ENCODE measurements at places on chromosomes 1 and 21.

- no peak for DNase-seq
Measured at GRCh38 chr1:118773656-118774055, 214.5 kb downstream of the TBX15 start.

DNA sequence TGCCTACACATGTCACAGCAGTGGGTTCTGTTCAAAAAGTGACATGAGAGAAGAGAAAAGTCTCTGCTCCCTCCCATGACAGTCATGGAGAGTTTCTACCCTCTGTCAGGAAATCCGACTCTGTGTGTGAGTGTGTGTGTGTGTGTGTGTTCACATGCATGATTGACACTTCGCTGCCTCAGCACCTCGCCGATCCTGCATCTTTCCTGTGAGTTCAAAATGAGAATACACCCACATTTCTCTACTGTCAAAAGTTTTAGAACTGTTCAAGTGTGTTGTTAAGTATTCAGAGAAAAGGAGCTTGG is 46.2 kb upstream of the COX20 start:
- no peak for DNase-seq

DNA sequence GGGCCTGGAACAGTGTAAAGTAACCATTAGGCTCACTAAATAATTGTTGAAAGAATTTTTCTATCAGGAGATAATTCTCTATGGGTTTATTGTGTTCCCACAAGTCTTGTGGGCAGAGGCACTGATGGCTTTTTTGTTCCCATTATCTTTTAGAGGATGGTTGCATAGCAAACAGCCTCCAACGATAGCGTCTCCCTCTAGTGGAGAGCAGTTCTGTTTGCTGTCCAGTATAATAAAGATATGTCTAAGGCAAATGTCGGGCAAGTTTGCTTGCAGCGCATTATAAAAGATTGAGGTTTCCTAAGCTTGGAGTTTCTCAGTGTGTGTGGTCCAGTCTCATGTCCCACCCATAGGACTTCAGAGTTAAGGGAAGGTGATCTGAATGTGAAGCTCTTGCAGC is 1.3 kb upstream of the SLC6A17 start:
- DNase-seq = no peak

DNA sequence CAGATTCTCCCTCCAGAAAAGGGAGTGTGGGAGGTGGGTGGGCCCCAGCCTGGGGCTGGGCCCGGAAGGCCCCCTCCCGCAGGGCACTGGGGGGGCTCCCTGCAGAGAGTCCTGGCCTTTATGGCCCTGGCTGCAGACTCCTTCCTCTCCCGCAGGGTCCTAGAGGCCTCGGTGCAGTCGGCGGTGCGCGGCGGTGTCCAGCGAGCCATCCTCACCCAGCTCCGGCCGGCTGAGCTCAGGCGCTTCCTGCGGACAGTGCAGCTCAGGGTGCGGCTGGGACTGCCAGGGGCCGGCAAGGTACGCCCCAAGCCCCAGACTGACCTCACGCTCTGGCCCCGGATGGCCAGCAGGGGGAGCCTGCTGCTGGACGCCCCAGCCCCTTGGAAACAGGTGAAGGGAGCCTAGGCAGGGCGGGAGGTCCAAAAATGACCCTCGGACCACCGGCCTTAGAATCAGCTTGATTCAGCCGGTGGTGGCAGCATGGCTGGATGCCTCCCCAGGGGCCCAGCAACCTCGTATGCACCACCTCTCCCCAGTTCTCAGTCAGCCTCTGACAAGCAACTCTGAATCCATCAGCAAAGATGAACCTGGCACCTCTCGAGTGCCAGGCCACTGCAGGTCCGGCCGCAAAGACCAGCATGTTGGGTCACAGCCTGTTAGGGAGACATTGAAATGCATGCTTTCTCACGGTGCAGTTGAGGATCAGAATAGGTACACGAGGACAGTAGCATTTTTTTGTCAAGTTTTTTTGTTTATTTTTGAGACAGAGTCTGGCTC is 20.6 kb downstream of the MTHFR start:
- DNase-seq = peak; percentile 24

- no peak for DNase-seq
Measured at GRCh38 chr1:186511761-186512637, 51.1 kb upstream of the PDC start.

GRCh38 chr1:39046613-39047210 is 20.6 kb downstream of the NDUFS5 start:
- no peak for DNase-seq

DNA sequence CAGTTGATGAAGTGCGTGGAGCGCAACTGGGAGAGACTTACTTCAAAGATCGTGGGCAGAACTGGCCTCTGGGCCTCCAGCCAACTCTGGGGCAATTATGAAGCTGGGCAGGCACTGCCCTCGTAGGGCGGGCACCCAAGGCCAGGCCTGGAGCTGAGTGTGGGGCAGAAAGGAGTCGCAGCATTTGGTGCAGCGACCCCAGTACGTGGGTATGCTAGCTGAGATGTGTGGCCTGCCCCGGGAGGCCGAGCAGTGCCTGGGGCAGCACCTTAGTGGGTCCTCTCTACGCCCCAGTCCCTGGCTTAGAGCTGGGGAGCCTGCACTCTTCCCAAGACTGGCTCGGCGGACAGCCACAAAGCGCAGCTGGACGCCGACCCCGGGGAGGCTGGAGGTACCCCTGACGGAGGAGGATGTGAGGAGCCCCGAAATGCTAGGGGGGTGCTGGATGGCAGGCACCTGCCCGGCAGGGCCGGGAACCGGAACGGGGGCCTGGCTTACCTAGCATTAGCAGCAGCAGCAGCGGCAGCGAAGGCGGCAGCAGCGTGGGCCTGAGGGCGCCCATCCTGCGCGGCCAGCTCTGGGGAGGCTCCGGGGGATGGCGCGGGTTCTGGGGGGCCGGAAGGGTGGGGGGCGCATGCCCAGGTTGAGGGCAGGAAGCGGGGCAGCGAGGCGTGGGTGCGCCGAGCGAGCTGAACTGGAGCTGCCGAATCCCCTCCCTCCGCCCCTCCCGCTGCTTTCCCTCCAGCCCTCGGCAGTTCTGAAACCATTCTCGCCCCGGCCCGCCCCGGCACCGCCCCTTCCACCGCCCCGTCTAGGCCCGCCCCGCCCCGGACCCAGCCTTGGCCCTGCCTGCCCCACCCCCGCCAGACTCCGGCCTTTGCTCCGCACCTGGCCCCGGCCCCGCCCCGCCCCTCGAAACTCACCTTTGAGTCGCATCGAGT is at the start of gene IGSF8:
IGSF8 (minus strand) TSS at position 709 of the 941 bp plus-strand sequence; CDS start at position 562, 147 bp downstream.
- DNase-seq = peak; percentile 93

DNA sequence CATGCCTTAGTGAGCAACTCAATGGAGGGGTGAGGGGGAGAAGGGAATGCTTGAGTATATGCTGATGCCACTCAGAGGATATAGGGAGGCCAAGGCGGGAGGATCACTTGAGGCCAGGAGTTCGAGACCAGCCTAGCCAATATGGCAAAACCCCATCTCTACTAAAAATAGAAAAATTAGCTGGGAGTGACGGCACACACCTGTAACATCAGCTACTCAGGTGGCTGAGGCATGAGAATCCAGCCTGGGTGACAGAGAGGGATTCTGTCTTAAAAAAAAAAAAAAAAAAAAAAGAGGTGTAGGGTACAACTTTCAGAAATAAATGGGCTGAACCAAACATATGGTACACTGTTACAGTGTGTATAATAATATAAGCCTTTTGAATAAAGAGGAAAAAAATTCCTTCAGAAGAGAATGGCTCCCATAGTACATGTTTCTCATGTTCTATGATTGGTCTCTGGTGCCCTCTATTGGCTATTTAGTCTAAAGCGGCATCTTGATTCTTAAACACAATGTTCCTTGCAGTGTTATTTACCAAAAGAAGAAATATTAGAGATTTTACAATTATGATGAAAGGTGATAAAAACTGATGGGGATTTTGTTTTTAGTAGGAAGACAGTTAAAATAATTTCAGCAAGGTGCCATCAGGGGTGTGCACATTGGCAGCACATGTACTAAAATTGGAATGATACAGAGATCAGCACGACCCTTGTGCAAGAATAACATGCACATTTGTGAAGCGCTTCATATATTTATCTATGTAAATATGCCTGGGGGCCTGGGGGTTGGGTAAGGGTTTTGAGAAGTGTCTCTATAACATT is 109.8 kb downstream of the PATJ start:
- DNase-seq = no peak

DNA sequence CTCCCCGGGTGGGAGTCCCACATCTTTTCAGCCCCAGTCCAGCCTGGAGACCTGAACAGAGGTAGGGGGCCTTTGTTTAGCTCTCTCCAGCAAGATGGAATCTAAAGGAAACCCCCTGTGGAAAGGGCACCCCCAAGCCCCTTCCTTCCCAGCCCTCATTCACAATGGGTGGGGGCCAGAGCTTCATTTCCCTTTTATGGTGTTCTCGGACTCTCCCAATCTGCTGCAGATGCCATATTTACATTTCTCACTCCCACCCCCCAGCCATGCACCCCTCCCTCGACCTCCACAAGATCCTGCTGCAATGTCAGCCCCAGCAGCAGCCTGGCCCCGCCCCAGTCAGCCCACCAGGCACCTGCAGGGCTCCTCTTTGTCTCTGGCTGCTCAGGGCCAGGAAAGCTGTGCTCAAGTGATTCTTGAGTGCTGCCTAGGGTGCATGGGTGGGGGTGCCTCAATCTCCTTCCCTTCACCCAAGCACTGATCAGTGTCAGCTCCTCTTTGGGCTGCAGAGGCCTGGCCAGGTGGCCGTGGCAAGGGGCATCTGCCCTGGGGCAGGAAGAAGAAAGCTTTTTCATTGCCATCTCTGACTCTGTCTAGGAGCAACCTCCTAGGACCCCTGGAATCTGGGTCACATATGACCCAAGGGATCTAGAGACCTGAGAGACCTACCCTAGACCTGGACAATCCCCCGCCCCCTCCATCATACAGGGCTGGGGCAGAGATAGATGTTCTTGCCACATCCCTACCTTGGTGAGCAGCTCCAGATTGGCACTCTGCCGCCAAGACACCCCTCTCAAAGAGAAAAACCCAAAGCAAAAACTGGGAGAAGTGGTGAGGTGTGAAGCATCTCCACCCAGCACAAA is 1.7 kb downstream of the KIF21B start:
- no peak for DNase-seq

DNA sequence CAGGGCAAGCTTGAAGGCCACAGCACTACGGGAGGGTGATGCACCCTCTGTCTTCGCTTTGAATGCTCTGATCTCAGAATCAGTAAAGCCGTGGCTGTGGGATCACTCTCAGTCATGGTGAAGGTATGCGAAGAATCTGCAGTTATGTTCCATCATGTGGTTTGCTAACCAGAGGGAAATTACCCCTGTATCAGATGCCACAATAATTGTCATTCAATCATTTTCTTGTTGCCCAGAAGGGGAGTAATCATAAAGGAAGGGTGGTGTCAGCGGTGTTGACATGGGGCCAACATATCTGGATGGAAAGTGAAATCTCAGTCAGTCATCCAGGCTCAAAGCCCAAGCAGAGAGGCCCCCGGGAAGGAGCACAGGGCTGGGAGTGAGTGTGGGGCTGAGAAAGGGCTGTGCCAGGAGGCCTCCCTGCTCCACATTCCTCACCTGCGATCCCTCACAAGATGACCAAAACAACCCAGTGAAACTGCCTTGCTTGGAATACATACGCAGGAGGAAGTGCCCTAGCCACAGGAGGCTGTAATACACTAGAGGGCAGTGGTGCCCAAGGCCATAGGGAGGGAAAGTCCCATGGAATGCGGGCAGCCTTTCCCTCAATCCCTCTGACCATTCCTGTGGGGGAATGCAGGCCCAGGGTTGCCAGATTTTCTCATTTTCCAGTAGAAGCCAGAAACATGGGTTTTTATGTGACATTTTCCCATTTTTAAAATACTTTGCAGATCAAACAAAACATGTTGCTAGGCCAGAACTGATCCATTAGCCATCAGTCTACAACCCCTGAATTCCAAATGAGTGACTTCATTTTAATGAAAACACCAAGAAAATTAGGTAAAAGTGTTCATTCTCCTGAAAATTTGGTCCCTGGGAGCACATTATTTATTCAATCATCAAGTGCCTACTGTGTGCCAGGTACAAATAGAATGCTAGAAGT is 95.7 kb upstream of the VANGL1 start:
- no peak for DNase-seq

GRCh38 chr1:27523337-27524020 is 33.5 kb upstream of the WASF2 start:
- DNase-seq = no peak

GRCh38 chr1:247336390-247336789 is 4.7 kb upstream of the ZNF496 start:
- no peak for DNase-seq

GRCh38 chr1:52814465-52814864 is 28.1 kb upstream of the ZYG11A start:
- no peak for DNase-seq

DNA sequence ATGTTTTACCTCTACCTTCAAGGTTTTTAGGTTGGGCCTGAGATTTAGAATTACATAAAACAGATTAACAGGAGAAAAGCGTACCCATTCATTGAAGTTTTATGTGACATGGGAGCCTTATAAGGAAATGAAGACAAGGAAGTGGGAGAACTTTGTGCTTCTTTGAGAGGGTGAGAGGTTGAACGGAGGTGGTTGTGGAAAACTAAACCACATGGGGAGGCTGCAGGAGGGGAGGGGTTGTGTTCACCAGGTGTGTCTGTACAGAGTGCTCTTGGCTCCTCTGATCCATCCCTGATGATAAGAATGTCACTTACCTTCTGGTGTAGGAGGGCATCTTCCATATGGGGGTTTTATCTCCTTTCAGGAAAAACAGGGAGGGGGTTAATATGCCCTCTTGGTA is 2.7 kb downstream of the SLX9 start:
- DNase-seq = no peak

DNA sequence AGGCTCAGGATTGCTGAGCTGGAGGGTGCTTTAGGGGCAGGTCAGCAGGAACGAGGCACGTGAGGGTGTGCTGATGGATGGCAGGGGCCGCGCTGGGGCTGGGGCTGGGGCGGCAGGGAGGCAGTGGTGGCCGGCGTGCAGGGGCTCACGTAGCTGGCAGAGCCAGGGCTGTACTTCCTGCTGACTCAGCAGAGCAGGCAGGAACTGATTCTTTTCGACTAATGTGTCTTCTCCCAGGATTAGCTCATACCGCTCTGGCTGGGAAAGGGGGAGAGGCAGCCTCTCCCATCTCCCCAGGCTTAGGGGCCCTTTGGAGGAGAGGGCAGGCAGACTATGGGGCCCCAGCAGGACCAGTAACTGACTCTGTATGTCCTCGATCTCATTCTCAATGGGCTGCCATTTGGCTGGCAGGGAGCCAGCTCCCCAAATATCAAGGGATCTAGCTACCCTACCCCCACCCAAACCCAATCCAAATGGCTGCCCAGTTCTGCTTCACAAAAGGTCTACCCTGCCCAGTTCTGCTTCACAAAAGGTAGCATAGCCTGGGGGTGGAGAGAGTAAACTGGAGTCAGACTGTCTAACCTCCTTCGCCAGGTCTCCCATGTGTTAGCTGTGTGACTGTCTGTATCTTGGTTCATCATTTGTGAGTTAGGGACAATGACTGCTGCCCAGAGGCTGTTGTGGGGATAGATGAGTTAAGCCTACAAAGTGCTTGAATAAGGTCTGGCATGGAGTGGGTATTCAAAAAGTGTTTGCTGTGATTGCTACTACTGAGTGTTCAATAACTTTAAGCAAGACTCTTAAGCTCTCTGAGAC is 100.1 kb upstream of the SLC2A1 start:
- no peak for DNase-seq

DNA sequence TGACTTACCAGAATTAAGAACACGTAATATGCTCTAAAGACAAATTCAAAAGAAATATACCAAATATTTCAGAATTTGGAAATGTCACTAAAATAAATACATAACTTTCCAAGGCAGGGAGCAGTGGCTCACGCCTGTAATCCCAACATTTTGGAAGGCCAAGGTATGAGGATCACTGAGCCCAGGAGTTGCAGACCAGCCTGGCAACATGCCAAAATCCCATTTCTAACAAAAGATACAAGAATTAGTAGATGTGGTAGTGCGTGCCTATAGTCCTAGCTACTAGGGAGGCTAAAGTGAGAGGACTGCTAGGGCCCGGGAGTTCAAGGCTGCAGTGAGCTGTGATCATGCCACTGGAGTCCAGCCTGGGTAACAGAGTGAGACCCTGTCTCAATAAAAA is 11.7 kb downstream of the LUZP1 start:
- no peak for DNase-seq

All from activated CD4-positive, alpha-beta T cell treated with anti-CD3 and anti-CD28 coated beads, Interleukin-2, amount 50 U/mL, for 1 hour (primary cell).